ENCODE measurements at places on chromosomes 5 and 9. TPM values are rescaled to one million over a fixed set of nuclear protein-coding genes. Genes with fewer than 3 reads are reported as not detected.

- peak; percentile 95 for DNase-seq
These were observed 31.7 kb upstream of the PRXL2C start for GRCh38 chr9:96686638-96687335.

DNA sequence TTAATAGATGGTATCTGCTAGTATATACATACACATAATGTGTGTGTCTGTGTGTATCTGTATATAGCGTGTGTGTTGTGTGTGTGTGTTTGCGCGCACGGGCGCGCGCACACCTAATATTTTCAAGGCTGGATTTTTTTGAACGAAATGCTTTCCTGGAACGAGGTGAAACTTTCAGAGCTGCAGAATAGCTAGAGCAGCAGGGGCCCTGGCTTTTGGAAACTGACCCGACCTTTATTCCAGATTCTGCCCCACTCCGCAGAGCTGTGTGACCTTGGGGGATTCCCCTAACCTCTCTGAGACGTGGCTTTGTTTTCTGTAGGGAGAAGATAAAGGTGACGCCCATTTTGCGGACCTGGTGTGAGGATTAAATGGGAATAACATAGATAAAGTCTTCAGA, 757 bp downstream of the FXN start:
- DNase-seq, result peak; percentile 38

DNA sequence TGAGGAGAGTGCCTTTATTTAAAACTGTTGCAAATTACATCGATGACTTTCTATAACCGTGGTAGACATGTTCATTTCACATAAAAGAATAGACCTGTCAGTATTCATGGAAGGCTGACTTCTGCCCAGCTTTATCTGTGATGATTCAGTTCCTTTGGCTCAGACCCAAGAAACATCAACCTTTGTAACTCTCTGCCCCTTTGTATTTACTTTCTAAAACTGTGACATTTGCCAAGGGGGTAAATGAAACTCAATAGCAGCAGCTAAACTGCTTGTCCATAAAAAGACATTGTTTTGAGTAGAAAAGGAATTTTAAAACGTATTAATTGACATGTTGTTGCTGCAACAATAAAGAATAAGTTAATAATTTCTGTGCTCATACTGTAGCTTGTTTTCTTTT, 137.8 kb upstream of the ANKH start:
- DNase-seq, result no peak

- no peak for DNase-seq
These were observed 46.3 kb downstream of the NNT start for GRCh38 chr5:43649256-43649655.

- DNase-seq, result no peak
These were observed 264.2 kb downstream of the TMEM38B start for GRCh38 chr9:105958587-105958986.

DNA sequence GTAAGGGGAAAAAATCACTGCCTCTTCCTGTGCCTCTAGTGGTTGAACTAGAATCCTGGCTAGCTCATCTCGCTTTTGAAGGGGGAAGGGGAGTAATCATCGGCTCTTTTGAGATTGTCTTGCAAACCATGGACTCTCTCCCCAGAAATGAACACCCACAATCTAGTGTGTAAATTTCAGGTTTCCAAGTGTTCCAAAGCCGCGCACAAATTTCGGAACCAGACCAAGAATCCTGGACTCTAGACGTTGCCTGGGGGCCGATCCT, 4.9 kb upstream of the FOXE1 start:
- peak; percentile 74 for DNase-seq

DNA sequence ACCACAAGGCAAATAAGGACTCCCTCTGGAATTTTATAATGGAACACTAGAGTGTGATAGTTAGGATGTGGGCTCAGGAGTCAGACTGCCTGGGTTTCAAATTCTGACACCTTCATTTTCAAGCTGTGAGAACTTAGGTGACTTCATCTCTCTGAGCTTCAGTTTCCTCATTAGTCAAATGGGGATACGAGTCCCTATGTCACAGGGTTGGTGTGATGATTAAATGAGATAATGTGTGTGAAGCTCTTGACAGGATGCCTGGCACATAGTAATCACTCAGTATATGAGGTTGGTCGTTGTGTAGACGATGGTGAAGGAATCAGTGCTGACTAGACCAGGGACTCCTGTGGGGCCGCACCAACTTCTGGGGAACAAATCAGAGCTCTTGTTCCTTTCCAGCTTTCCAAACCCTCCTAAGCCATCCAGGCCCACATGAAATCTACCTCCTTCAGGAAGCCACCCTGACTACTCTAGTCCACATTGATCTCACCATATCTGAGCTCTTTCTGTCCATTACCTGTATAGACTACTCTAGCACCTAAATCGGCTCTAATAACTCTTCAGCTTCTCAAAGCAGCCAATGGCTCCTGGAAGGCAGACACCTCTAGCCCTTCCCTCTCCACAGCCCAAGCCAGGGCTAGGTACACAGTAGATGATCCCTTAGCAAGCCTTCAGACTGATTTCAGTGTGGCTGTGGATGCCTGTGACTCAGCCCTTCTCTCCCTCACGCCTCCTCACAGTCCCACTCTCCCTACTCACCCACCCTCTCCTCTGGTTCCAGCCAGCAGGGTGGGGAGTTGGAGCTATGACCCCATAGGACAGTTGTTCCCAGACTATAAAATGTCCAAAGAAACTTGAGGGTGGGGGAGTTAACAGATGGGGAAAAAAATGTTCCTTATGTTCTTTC, 2.5 kb upstream of the TCF7 start:
- no peak for DNase-seq

DNA sequence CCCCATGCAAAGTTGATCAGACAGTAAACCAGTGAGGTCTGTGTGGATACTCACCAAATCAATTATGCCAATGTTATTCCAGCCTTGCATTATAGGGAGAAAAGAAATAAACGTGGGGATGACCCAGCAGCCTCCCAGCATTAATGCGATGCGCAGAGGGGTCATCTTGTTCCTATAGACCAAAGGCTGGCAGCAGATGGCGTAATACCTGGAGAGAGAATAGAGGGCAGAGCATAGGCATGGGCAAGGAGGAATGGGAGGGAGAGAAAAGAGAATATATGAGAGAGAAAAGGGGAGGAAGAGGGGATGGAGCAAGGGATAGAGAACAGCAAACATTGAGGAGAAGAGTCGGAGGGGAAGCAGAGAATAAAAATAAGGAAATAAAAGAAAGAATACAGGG, 131.2 kb downstream of the HTR4 start:
- DNase-seq, result peak; percentile 45

- DNase-seq, result peak; percentile 95
These were observed 1.2 kb downstream of the CXXC5 start for GRCh38 chr5:139649082-139649991.

DNA sequence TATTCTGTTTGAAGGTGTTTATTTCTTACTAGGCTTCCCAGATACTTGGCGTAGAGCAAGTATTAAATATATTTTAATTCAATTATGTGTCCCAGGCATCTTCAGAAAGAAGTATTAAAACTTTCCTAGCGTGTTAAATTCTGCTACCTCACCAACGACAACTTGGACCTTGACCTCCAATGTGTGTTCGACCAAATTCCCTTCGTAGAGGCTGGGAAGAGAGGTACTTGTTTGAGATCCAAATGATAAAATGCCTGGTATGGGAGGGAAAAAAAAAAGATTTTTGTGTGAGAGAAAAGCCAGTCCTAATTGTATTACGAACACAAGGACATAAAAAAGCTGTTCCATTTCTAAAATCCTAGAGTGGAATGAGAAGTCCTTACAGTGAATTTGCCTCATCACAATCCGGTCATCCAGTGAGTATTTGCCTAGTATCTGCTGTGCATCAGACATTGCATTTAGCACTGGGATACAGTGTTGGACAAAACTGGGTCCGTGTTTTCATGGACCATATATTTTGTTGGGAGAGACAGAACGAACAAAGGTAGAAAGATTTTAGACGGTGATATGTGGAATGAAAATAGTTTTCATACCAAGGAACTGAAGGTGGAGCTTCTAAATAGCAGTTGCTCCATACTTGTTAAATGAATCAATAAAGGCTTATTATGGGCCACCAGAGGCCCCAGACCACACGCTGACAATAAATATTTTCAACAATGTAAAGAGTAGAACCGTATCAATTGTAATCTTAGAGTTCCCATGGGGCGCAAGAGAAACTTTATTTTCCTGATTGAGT, 103.1 kb downstream of the KIF4B start:
- DNase-seq, result no peak

DNA sequence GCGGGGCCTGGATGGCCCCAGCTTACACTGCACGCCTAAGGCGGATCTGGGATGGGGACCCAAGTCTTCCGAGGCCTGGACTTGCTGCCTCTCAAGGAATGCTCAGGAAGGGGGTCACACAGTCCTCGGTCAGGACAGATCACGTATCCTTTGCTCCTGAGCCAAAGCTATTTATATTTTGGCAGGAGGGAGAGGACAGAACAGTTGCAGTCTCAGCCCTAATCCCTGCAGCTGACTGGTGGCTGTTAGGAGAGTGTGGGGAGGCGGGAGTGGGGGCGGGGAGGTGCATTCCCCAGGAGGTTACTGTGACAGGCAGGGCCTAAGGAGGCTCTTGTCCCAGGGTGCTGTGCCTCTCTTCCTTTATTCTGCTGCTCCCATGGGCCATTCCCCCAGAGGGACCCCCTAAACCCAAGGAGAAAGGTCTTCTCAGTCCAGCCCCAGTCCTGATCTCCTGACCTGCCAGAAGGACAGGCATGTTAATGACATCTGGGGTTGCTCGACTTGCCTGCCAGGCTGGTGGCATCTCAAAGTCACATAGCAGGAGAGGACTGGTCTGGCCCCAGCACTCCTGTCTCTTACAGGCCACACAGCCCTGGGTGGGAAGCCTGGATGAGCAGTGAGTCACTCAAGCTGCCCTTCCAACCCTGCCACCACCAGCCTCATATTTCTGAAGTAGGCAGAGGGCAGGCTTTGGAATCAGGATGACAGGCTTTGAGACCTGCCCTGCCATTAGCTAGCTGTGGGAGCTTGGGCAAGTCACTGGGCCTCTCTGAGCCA, 51.9 kb downstream of the COL27A1 start:
- no peak for DNase-seq

DNA sequence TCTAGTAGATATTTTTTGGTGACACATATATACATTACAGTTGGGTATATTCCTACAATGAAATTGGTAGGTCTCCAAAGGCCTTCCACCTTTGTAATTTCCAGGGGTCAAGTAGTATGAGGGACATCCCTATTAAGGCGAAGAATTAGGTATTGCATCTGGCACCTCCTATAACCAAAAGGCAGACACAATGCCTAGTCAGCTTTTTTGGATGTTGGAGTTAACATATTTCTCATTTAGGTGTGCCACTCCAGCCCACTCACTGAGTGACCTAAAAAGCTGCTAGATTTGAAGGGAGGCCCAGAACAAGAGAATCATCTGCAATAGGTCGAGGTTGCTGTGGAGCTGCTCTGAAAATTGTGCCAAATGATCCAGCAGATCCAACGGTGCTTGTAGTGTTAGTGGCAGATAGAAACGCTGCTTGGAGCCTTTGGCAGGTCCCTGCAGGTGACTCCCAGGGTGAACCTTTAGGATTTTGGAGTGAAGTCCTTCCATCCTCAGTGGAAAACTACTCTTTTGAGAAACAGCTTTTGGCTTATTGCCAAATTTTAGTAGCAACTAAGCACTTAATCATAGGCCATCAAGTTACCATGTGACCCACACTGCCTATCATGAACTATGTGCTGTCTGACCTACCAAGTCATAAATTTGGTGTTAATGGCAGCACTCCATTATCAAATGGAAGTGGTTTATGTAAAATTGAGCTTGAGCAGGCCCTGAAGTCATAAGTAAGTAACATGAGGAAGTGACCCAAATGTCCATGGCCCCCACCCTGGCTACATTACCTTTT, 15.7 kb upstream of the FNIP1 start:
- no peak for DNase-seq

- peak; percentile 23 for DNase-seq
These were observed 321.8 kb downstream of the PSAT1 start for GRCh38 chr9:78618735-78619134.

DNA sequence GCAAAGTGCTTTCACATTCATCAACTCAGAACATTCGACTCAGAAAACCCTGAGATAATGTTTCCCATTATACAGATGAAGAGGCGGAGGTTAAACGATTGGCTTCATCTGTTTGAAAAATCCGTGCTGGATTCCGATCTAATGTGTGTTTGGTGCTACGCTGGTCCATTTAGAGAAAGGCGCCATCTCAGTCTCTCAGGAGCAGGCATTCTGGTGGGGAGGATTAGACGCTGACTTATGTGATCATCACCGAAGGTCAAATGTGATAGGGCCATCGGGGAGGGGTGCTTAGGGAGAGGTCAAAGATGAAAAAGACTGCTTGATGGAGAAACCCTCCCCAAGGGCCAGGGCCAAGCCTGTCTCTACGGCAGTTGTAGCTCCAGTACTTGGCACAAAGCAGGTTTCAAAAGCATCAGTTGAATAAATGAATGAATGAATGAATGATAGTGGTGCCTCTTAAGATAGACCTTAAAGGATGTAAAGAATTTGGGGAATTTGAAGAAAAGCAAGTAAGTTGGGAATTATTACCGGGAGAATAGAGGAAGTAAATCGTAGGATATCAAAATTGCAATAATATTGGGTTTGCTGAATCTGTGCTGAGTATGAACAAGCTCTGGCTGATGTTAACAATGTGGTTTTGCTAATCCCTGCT, 160.6 kb upstream of the SHB start:
- no peak for DNase-seq

GRCh38 chr5:134534726-134535110, 9.2 kb downstream of the JADE2 start:
- no peak for DNase-seq

DNA sequence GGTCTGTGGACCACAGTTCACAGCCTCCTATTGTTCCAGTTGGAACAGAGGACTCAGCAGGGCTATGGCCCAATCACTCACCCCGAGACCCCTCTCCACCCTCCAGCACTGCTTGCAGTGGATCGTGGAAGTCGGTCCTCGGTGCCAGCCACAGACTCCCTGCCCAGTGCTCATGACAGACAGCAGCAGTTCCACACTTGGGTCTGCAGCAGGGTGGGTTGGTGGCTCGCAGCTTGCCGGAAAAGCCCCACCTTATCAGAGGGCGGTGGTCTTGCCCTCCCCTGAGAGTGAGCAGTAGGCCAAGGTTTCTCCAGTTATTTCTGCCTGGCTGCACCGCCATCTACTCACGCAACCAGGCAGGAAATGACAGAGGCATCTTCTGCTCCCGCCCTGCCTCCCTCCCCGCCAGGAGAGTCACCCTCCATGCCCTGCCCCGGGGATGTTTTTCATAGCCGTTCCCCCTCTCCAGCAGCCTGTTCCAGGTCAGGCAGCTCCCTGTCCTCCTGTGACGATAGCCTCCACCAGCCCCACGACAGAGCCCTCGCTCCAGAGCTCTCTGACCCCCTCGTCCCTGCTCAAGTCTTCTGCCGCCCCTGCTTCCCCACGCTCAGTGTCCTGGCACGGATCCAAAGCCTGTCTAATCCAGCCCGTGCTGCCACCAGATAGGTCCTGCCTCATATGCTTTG, 34.5 kb downstream of the UNC5A start:
- DNase-seq, result no peak

- no peak for DNase-seq
These were observed 14.4 kb upstream of the NKD2 start for GRCh38 chr5:994272-994607.

EXOSC2 gene
- 80.3 TPM for total RNA-seq

PHF24 gene
- 0.14 TPM for total RNA-seq

CCNI2 gene
- total RNA-seq, result 0.74 TPM

OLFM1 gene
- total RNA-seq, result 30.4 TPM

TAF11L8 gene
- total RNA-seq, result not detected

FOXD4L4 gene
- not detected for total RNA-seq

ESM1 gene
- not detected for total RNA-seq

HACD4 gene
- total RNA-seq, result 2.2 TPM

PCDHGB2 gene
- total RNA-seq, result 5.8 TPM

NSUN2 gene
- 112 TPM for total RNA-seq

FNIP1 gene
- 20.7 TPM for total RNA-seq

C9orf153 gene
- 0.12 TPM for total RNA-seq

NRARP gene
- 55.1 TPM for total RNA-seq

HMMR gene
- 54.8 TPM for total RNA-seq

SMC5 gene
- 29.0 TPM for total RNA-seq

All from GM23338 (cell line).